IPS DF 6.9 (cell line): ENCODE measurements at places on chromosomes 1 and 21.

DNA sequence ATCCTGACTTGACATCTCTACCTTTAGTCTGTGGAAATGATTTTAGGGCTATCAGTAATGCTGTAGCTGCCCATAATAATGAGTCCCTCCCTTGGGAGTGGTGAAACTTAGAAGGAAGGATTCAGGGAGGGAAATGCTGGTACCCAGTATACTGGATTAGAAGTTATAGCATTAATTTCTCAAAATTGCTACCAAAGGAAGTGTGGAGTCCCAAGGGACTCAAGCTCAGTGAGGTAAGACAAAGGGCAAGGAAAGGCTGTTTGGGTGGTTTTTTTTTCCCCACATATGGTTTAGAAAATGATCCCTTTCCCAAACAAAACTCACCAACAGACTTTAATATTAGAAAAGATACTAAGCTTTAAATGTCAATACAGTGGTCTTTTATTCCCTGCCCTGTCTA is 99.9 kb downstream of the CD247 start:
- no peak for DNase-seq

DNA sequence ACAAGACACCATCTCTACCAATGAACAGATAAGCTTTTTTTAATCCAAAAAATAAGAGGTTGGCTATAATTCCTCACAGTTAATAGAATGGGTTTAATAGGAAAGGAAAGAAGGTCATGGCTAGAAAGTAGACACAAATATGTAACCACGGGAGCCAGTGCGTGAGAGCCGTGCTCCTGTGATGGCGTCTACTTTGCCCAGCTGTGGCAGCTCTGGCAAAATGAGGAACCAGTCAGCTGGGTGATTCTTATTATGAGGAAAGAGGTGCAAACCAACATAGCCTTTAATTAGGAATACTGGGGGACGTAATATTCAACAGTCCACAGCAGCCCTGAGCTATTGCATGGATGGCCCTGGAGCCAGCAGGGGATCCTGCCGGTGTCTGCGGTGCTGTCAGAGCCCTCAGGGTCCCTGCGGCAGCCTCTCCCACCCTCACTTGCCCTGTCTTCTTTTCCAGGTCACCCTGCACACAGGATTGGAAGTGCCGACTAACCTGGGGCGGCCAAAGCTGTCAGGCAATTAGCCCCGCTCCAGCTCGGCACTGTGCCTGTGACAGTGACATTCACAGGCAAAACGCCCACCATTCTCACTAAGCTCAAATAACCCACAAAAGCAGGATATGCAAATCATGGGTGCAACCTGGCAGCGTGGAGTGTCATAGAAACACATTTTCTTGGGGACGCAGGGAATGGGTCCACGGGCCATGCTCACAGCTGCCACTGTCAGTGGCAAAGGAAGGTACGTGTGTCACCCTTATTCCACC is 25.9 kb upstream of the GNPAT start:
- no peak for DNase-seq

- no peak for DNase-seq
These were observed 21.8 kb upstream of the LHX4 start for GRCh38 chr1:180208264-180208663.

GRCh38 chr1:37094302-37094701 is 60.0 kb upstream of the GRIK3 start:
- no peak for DNase-seq

GRCh38 chr1:104671684-104672353 is 922.1 kb downstream of the AMY1C start:
- no peak for DNase-seq

DNA sequence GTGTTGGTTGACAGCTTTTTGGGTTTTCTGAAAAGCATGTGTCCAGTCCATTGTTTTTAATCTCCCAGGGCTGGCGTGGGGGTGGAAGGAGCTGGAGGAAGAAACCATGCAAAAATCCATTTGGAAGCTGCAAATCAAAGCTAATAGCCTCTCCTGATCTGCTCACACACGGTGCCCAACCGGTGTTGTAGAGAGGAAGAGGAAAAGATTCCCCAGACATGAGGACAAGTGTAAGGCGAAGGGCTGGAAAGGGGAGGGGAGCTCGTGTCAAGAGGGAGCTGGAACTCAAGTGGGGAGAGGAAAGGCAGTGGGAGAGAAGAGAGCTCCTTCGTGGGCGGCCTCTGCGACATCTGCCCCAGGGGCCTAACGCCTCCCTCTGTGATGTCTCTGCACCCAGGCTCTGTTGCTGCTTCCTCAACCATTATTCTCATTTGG is 112.3 kb upstream of the IRF2BP2 start:
- DNase-seq: no peak

- DNase-seq: no peak
These were observed 161.1 kb downstream of the KCTD3 start for GRCh38 chr1:215728169-215728568.

DNA sequence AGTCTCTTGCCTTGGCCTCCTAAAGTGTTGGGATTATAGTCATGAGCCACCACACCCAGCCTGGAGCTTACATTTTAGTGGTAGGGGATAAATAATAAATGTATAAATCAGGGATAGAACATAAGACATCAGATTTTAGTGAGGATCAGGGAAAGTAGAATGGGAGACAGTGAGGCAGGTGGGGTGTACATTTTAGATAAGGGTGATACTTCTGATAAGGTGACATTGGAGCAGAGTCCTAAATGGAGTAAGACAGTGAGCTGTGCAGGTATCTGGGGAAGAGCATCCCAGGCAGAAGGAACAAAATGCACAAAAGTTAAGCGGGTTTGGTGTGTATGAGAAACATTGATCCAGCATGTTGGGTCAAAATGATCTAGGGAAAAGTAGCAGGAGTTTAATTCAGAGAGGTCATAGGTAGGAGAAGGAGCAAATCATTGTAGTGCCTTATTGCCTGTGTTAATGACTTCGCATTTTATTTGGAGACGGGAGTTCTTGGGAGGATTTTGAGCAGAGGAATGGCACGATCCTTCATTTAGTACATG is 11.1 kb downstream of the EPB41 start:
- no peak for DNase-seq

GRCh38 chr21:15063081-15063813 is 1.6 kb downstream of the NRIP1 start:
- no peak for DNase-seq

- no peak for DNase-seq
These were observed 40.4 kb downstream of the MTR start for GRCh38 chr1:236835491-236835890.

- no peak for DNase-seq
These were observed 1.5 kb downstream of the RAP1A start for GRCh38 chr1:111621050-111621449.

DNA sequence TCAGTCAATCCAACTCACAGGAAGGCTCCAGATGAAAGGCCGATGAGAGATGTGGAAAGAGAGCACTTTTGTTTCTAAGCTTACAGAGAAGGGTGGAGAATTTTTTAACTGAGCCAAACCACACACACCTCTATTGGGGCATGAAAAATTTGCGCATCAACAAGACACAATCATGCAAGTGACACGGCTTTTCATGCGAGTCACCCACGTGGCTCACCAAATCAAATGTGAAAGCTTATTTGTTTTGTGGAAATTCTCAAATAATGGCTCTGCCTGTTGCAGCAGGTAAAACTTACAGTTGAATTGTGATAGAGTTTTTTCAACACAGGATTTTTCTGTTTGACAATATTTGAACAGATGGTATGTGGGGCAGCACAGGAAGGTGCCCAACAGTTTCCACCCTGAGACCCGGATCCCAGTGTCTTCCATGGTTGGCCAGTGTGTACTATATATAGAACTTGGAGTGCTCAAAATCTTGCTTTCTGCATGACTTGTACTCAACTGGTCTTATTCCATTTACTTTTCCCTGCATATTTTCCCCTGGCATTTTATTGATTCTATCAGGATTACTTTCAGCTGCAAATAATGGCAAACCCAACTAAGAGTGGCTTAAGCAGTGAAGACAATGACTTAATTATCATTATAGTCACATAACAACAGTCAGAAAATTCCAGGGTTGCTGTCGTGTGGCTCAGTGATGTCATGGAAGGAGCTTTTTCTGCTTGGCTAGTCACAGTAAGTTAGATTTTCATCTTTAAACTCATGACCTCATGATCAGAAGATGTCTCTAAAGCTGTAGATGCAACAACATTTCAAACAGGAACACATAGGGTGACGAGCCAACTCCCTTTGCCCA is 90.6 kb upstream of the SIM2 start:
- DNase-seq: no peak

- no peak for DNase-seq
These were observed 190.8 kb downstream of the PDE4B start for GRCh38 chr1:65983500-65983899.

GRCh38 chr1:38657207-38657840 is 202.2 kb downstream of the RRAGC start:
- no peak for DNase-seq

- DNase-seq: no peak
These were observed 53.8 kb upstream of the PSEN2 start for GRCh38 chr1:226816576-226816975.

GRCh38 chr1:231040019-231040799 is at the start of gene FAM89A:
Gene FAM89A (minus strand): TSS chr1:231040254. CDS start chr1:231040211, 43 bp downstream.
- DNase-seq: no peak

DNA sequence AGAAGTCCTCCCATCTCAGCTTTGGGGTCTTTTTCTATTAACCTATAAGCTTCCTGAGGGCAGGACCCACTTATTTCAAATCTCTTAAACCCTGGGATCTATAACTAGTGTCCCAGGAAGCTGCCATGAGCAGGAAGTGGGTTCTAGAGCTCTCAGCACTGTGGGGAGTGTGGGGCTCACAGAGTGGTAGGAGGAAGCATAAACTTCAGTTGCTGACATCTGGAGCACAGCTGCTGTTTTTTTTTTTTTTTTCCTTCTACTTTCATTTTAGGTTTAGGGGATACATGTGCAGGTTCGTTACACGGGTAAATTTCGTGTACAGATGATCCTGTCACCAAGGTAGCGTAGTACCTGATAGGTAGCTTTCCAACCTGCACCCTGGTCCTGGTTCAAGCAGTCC is 59.3 kb downstream of the AK4 start:
- DNase-seq: no peak

DNA sequence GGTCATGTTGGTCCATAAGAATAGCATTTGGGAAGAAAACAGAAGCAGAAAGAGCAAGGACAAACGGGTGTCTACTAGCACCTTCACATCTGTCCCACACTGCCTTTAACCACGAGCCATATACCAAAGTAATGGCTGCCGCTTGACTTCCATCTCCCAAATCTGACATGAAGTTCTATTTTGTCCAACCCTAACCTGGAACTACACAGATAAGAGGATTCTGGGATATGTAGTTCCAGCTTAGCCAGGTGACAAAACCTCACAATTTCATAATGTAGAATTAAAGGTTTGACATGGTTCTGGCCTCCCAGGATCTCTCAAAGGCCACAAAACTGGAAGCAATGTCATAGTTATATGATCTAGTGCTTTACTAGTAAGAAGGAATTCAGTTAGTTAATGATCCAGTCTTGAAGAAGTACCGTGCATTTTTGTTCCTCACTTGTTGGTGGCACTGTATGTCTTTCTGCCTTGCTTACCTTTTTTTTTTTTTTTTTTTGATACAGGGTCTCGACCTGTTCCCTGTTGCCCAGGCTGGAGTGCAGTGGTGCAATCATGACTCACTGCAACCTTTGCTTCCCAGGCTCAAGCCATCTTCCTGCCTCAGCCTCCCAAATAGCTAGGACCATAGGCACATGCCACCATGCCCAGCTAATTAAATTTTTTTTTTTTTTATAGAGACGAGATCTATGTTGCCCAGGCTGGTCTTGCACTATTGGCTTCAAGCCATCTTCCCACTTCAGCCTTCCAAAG is 17.5 kb downstream of the PTGFRN start:
- no peak for DNase-seq

- no peak for DNase-seq
These were observed 224.5 kb downstream of the ASTN1 start for GRCh38 chr1:176939993-176940392.

- no peak for DNase-seq
These were observed 31.7 kb downstream of the RASSF5 start for GRCh38 chr1:206538901-206539640.

DNA sequence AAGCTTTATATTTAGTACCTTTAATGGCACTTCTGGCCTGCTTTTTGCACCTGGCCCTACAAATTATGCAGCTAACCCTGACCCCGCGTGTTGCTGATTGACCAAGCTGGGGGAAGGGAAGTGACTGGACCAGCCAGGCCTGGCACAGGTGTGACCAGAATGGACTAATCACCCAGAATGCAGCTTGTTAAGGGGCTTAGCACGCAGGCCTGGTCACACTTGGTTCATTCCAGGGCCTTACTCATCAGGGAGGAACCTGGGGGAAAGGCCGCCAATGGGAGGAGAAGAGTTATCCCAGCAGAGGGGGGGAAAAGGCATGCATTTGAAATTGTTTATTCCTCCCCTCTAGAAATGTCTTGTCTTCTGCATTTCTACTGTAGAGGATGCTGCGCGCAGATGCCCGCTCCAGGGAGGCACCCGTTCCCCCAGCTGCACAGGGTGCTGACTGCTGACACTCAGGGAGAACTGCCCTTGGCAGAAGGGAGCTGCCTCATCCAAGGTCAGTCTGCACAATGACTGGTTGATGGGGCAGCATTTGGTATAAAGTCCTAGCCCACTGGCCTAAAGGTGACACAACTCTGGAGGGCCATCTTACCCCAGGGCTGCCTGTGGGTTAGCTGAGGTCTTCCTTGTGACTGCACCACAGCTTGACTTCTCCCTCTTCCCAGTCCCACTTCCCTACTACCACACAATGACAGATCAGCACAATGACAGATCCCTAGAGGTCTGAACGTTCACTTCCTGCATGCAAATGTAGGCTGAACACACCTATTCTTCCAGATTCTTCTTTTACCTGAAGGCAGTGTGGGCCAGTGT is 29.0 kb downstream of the DHCR24 start:
- no peak for DNase-seq

DNA sequence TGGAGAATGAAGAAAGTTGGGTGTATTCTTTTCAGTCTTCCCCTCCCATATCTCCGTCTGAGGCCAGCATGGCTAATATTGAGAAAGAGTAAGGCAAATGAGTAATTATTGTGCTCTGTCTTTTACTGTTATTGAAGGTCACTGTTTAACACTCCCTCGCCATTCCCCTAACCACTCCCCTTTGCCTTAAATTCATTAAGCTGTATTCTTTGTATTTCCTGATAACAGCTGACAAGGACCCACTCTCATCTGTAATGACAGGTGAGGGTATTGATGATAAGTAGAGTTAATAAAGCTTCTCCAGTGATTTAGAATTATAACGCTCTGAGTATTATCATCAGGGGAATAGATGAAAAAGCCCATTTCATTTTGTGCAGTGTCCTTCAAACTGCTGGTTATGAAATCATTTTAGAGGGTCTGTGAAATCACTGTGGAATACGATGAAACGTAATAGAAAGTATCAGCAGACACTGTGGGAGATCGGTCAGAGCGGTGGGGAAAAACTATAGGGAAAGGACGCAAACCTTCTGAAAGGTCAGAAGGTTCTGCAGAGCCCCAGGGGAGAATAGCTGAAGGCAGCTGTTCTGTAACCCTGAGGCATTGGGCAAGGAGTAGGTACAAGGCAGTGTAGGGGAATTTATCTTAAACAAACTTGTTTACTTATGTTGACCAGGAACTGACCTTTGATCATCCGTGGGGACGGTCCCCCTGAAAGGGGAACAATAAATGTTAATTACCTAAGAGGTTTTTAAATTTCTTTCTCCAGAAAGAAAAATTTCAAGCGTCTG is 46.3 kb upstream of the CACYBP start:
- no peak for DNase-seq
